ENCODE measurements at places on chromosomes 13 and 19.
A peak's percentile ranks its signal among the peaks of the same experiment; 100 is the strongest.

GRCh38 chr19:863315-863620, 3.8 kb downstream of the CFD start:
- DNase-seq: no peak

DNA sequence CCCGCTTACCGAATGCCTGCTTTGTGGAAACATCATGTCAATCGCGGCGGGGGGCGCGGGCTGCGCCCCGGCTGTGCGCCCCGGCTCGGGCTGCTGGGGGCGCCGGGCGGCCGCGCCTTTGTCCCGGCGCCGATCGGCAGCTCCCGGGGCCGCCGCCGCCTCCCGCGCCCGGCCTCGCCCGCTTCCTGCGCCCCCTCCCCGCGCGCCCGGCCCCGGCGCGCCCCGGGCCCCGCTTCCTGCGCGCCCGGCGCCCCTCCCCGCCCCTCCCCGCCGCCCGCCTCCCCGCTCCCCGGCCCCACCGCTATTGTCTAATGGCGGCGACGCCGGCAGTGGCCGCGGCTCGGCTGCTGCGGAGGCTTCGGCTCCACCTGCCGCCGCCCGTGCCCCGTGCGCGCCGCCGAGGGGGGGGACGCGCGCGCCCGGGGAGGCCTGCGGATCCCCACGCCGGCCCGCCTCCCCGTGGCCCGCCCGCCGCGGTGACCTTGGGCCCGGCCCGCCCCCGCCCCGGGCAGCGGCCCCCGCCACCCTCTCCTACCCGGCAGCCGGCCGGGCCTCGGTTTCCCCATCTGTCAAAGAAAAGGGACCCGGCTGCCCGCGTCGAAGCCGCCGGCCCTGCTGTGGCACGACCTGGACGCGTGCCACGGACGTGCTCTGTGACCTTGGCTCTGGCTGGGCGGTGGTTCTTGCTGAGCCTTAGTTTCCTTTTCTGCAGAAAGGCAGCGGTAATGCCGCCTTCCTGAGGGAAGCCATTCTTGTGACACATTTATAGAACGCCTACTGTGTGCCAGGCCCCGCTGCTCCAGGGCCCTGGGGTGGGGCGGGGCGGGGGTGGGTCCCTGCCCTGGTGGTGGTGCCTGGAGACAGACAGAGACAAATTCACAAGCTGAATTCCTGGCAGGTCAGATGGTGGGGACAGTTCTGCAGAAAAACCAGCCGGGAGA, at the start of gene TLE5:
Gene TLE5 (minus strand): TSS at position 331 of the 941 bp plus-strand sequence. CDS start 295 bp downstream, at position 36.
- DNase-seq: peak; percentile 61

GRCh38 chr13:75839406-75839805, 203.3 kb downstream of the LMO7 start:
- no peak for DNase-seq

GRCh38 chr19:16141043-16141442, 2.4 kb upstream of the HSH2D start:
- DNase-seq: no peak

GRCh38 chr13:25494698-25495411, 123.1 kb downstream of the ATP8A2 start:
- DNase-seq: no peak

All from GM23338 (cell line).